ENCODE measurements at places on chromosomes 12 and 14. TPM values are rescaled to one million over a fixed set of nuclear protein-coding genes. Genes with fewer than 3 reads are reported as not detected.

GRCh38 chr12:131808744-131809371, 19.3 kb upstream of the MMP17 start:
- H3K4me1 ChIP-seq, result no peaks in the 10 kb centered on the region
- no peaks in the 10 kb centered on the region for H3K27me3 ChIP-seq
- peak overlapping the region; percentile 47 for H3K4me3 ChIP-seq

- H3K27ac ChIP-seq, result no peak overlapping the region
- no peak overlapping the region for H3K4me3 ChIP-seq
- H3K36me3 ChIP-seq, result no peaks in the 10 kb centered on the region
- no peaks in the 10 kb centered on the region for H3K27me3 ChIP-seq
Measured at GRCh38 chr12:24738441-24738840, 210.5 kb downstream of the BCAT1 start.

GRCh38 chr14:88562831-88563686, at the start of gene ZC3H14:
Gene ZC3H14 (plus strand): TSS chr14:88563037. CDS start chr14:88563134, 97 bp downstream.
- no peaks in the 10 kb centered on the region for H3K27me3 ChIP-seq
- peaks cover 3% of the 10 kb centered on the region for H3K36me3 ChIP-seq
- H3K27ac ChIP-seq, result peak within 1 kb of the TSS; percentile 95
- peak; percentile 92 for DNase-seq

SERPINA12 gene
- total RNA-seq, result not detected

Measured in lung (tissue), 17 donors.